Colonic mucosa (tissue), 4 donors: ENCODE measurements at places on chromosomes 7 and 10. TPM values are rescaled to one million over a fixed set of nuclear protein-coding genes. Genes with fewer than 3 reads are reported as not detected.

Gene OR9A2
- not detected for total RNA-seq

Gene CNTNAP2
- total RNA-seq, result 8.5 TPM

Gene GPR146
- total RNA-seq, result 2.9 TPM

GRCh38 chr10:88330174-88330573, 252.9 kb downstream of the RNLS start:
- no peak for DNase-seq

DNA sequence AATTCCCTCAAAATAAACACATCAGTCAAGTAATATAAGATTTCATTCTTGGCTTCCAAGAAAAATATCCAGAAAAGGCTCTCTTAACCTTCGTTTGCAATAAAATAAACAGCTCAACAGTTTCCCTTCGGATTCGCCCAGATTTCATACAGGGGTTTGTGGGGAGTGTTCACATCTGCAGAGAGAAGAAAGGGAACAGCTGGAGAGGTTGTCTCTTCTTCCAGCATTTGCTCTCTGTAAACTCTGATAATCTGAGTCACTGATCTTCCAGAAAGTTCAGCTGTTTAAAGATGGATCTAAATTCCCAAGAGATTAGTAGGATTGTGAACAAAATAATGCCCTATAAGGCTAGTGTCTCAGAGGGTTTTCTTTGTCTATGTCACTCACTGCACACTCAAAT, 277.9 kb downstream of the HPSE2 start:
- no peak for DNase-seq

- no peak for DNase-seq
Measured at GRCh38 chr7:101104799-101105198, 19.5 kb downstream of the TRIM56 start.

- DNase-seq, result no peak
Measured at GRCh38 chr7:2211259-2211880, 21.4 kb downstream of the MAD1L1 start.

DNA sequence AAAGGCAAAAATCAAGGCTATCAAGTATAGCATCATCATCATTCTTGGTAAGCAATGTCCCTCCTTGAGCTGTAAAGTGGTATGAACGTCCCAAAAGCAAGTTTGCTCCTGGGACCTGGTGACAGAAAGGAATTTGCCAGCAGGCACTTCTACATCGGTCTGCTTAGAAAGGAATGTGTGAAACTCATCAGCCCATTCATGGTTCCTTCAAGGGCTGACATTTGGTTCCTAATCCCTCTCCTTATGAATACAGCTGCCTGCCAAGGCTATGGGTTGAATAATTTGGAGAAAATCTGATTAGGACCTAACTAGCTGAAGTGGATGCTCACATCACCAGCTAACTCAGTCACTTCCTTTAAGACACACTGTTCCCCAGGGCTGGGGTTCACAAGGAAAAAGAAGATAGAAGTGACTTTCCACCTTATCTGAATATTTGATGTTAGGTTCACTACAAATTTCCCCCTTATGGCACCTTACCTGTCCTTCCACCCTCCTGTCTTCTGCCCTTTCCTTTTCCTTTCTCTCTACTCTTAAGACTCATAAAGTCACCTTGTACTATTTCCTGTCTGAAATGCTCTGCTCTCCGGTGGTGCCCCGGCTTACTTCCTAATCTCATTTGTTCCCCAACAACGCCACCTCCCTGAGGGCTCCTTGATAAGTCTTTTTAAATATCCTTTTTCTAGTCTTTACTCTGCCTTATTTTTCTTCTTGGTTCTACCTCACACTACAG, 187.1 kb downstream of the NPSR1 start:
- no peak for DNase-seq

DNA sequence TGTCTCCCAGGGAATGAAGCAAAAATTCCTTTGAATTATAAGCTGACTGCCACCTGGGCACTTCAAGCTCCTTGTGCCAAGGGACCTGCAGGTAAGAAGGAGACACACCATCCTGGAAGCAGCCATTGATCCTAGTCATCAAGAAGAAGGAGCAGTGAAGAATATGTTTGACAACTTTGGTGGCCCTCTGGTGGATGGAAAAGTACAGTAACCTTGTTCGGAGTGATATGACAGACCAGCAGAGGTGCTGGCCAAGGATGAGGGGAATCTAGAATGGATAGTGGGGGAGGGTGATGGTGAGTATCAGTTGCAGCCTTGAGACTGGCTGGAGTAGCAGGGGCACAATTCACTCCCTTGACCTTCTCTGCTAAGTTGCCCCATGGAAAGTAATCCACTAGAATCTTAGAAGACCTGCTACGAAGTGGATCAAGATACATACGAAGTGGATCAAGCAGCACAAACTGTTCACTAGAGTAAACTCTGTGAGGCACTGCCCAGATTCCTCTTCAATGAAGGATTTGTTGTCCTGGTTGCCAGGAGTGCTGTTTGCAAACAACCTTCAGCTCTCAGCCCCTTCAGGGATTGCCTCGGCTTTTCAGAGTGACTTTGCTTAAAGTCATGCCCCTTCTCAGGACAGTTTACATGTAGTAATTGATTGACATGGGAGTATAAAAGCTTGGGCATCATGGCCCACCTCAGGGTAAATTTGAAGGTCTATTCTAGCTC, 44.8 kb upstream of the ORC5 start:
- DNase-seq, result no peak
